ENCODE measurements at places on chromosomes 1 and 21. TPM values are rescaled to one million over a fixed set of nuclear protein-coding genes. Genes with fewer than 3 reads are reported as not detected.

- no peaks in the 10 kb centered on the region for H3K4me1 ChIP-seq
- no peaks in the 10 kb centered on the region for H3K27me3 ChIP-seq
- no peak for DNase-seq
- H3K4me3 ChIP-seq, result no peak within 1 kb of the TSS
- no peak within 1 kb of the TSS for H3K27ac ChIP-seq
Measured at GRCh38 chr1:227815468-227816409, at the start of gene PRSS38. Gene PRSS38, plus strand, starts transcription at chr1:227815675. Its CDS starts 42 bp downstream, at chr1:227815717.

DNA sequence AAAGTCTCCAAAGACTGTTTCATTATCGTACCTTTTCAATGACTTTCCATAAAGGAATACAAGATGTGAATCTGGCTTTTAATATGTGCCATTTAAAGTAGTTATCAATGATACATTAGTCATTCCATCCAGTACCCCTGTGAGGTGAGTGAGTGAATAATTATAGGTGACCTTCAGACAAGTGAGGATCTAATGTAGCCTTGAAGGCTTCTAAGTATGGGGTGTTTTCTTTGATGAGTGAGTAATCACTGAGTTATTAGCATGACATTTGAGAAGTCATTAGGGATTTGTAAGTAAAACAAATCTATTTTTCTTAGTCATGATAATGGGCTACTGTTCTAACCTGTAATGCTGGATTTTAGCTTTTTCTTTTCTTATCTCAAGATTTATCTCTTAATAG, 831.4 kb downstream of the ADGRL2 start:
- DNase-seq, result no peak
- no peak overlapping the region for H3K4me3 ChIP-seq
- H3K27ac ChIP-seq, result no peak overlapping the region
- no peaks in the 10 kb centered on the region for H3K27me3 ChIP-seq
- no peaks in the 10 kb centered on the region for H3K4me1 ChIP-seq
- no peaks in the 10 kb centered on the region for H3K36me3 ChIP-seq

DNA sequence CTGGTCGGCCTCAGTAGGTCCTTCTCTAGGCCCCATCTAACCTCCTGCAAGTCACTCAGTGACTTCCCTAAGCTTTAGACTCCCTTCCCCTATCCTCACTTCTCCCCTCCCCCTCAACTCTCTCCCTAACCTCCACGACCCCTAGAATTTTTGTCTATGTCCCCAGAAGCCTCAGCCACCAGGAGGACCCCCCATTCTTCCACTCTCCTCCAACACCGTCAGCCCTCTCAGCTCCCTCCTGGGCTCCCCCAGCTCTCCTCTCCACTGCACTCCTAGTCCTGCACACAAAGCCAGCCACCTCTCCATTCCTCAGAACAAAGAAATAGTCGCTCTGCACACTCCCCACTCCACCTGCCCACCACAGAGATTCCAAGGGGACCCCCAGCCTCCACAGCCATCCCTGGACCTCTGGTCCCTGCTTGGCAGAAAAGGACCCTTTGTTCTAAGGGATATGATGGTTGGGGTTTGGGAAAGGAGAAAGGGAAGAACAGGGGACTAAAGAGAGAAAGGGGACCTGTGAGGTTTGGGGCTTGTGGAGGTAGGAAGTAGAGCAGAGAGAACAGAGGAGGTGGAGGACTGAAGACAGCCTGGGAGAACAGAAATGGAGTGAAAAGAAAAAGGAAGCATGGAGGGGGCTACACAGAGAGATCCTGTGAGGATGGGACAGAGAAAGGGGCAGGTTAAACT, 2.8 kb downstream of the ARHGEF2 start:
- H3K27me3 ChIP-seq, result no peaks in the 10 kb centered on the region
- no peak for DNase-seq
- no peak overlapping the region for H3K27ac ChIP-seq
- H3K4me3 ChIP-seq, result peak overlapping the region; percentile 78
- H3K36me3 ChIP-seq, result no peaks in the 10 kb centered on the region
- H3K4me1 ChIP-seq, result peaks cover 39% of the 10 kb centered on the region

DNA sequence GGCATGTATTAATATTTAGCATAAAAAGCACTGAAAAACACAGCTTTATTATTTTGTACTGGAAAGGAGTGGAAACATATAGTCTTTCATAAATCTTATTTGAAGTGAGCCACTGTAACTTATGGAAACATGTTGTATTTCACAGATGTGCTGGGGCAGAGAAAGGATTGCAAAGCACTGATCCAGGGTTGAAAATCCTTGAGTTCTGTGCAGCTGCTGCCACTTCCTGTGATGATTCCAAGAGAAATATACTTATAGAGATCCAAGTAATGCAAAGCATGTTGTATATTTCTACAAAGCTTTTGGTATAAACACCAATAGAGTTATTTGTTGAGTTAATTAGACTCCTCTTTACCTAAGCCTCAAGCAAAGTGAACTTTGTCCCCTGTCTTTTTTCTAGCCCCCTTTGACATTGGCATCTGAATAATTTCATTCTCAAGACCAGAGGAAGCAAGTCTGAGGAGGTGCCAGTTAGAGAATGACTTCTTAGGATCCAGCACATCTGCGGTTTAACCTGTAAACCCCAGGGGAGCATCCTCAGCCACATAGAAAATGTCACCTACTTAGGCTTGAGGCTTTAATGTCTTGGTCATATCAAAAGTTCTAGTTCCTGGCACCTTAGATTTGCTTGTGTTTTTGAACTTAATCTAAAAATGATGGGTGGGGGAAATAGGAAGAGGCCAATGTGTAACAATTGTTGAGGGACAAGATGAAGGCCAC, 173.3 kb downstream of the FASLG start:
- H3K36me3 ChIP-seq, result no peaks in the 10 kb centered on the region
- H3K27ac ChIP-seq, result no peak overlapping the region
- no peaks in the 10 kb centered on the region for H3K27me3 ChIP-seq
- no peak overlapping the region for H3K4me3 ChIP-seq
- DNase-seq, result no peak

GRCh38 chr1:234214911-234215892, 158.1 kb upstream of the COA6 start:
- no peaks in the 10 kb centered on the region for H3K27me3 ChIP-seq
- H3K4me1 ChIP-seq, result no peaks in the 10 kb centered on the region
- H3K36me3 ChIP-seq, result no peaks in the 10 kb centered on the region
- no peak overlapping the region for H3K4me3 ChIP-seq
- H3K27ac ChIP-seq, result no peak overlapping the region

CTSS gene
- 13.6 TPM for total RNA-seq

CLDN8 gene
- total RNA-seq, result not detected

SLC19A2 gene
- 9.1 TPM for total RNA-seq

TAS1R1 gene
- total RNA-seq, result 0.33 TPM
